ENCODE measurements at places on chromosomes 11 and 22.

DNA sequence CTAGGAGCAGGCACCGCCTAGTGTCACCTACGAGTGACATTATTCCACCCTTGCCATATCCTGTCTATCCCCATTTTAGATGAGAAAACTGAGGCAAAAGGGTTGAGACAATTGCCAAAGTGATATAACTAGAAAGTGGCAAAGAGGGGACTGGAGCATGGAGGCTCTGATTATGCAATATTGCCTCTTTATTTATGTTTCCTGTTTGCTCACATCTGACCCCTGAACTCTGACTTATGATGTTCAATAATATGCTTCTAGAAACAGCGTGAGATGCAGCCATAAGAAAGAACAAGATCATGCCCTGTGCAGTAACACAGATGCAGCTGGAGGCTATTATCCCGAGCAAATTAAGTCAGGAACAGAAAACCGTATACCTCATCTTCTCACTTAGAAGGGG is 7.7 kb downstream of the ELF5 start:
- DNase-seq = no peak

- no peak for DNase-seq
Observed at GRCh38 chr11:3865388-3866193, 10.1 kb downstream of the STIM1 start.

GRCh38 chr22:26463101-26463661 is 20.4 kb downstream of the HPS4 start:
- DNase-seq = no peak

- no peak for DNase-seq
Observed at GRCh38 chr11:100682247-100682969, 4.7 kb upstream of the ARHGAP42 start.

- no peak for DNase-seq
Observed at GRCh38 chr11:65426839-65427690, 4.5 kb downstream of the NEAT1 start.

GRCh38 chr11:115716601-115717529 is 212.7 kb upstream of the CADM1 start:
- peak; percentile 90 for DNase-seq

DNA sequence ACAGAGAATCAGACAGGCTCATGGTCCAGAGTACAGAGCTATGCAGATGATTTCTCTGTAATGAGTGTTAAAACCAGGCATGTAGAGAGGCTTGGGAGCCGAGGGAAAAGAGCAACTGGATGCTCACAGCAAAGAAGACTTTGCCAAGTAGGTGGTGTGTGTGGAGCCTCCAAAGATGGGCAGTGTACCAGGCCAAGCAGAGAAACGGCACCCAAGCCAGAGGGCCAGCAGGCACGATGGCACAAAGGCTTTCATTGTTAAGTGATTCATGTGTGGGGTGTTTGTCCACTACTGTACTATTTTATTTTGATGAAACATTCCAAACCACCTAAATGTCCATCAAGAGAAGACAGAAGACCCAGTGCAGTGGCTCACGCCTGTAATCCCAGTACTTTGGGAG is 11.1 kb downstream of the RANGAP1 start:
- DNase-seq = no peak

- no peak for DNase-seq
Observed at GRCh38 chr22:24178502-24179440, 2.5 kb upstream of the SUSD2 start.

- DNase-seq = no peak
Observed at GRCh38 chr11:119157063-119157462, 8.2 kb downstream of the ABCG4 start.

GRCh38 chr11:34149786-34150185 is 44.4 kb downstream of the NAT10 start:
- DNase-seq = no peak

DNA sequence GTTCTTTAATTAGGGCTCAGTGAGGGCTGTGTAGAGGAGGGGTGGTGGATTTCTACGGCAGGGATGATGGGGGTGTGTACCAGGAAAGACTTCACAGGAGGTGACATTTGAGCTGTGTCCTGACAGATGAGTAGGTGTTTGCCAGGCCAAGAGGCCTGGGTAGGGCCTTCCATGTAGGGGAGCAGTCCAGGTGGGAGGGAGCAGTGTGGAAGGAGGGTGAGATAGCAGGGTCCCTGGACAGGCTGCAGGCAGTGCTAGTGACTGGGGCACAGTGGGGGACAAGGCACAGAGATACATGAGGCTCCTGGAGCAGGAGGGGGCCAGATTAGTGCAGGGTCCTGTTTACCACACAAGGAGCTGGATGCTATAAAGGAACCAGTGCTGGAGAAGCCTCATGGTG is 147.9 kb upstream of the CADM1 start:
- DNase-seq = no peak

DNA sequence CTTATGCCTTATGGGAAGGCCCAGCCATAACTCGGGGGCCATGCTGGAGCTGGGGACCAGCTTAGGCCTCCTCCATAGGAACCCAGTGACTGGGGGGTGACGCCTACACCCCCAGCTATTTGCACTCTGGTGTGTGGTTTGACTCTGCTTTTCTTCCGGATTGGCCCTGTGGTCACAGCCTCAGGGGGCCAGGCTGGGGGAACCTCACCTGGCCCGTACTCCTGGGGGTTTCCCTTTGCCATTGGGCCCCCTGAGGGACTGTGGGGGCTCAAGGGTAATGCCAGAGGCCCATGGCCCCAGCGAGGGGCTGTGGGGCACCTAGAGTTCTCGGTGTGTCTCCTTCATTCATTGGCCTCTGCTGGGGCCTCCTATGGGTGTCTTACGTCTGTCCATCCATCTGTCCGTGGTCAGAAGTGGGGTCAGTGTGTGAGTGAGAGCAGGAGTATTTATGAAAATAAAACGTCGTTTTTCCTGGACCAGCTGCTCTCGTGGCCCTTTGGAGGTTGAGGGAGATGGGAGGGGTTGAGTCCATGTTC is 6.3 kb upstream of the SH3BP1 start:
- no peak for DNase-seq

DNA sequence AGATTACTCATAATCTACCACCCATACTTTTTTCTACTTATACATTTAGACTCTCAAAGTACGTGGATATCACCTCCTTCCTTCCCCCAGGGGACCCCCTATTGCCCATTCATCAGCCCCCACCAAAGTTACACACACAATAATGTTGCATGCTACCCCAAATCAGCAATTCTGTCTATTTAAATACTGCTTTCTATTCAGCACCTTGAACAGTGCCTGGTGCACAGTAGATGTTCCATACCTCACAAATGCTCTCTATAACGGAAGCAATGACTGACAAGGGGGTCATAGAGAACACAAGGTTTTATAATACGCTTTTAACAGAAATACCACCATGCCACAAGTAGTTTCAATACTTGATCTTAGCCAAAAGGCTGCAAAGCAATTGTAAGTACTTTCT is 370.7 kb downstream of the MIAT start:
- no peak for DNase-seq

- no peak for DNase-seq
Observed at GRCh38 chr11:11946180-11946579, 62.2 kb downstream of the DKK3 start.

DNA sequence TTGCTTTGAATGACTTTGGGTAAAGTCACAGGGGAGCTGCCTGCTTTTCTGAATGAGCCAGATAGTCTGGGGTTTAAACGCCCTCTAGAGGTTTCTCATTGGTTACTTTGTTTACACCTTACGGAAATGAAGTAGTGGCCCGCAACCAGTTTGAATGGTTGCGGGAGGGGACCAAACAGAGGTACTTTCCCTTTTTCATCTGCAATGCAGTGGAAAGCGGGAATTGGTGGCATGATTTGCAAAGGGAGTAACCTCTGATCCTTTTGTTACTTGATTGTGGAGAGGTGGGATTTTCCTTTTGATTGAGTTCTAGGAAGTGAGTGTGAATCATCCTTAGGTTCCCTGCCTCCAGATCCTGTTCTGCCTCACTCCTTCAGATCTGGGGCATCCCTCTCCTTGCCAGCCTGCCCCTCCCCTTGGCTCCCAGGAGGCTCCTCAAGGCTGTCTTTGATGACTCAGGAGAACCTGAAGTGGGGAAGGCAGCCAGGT is 15.9 kb upstream of the GLYATL1 start:
- peak; percentile 11 for DNase-seq

GRCh38 chr11:117387992-117388755 is 60.5 kb downstream of the CEP164 start:
- DNase-seq = no peak

DNA sequence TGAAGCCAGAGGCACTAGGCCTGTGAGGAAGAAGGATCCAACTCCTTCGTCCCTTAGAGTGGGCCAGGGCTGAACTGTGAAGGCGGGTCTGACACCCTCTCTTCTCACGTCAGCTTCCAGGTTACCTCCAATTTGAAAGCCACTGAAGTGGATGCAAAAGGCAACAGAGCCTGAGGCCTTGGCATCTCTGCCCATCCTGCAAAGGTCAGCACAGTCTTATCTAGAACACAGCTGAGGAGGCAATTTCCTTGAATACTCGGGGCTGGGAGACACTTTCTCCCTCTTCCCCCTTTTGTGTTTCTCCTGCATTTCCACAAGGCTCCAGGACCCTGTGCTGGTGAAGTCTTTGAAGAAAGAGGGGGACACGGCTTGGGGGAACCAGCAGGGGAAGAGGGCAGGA is 91.6 kb upstream of the PAX6 start:
- DNase-seq = no peak

Data from NCI-H146 (cell line).